Heart left ventricle (tissue), 16 donors: ENCODE measurements at places on chromosomes 3 and 15. TPM values are rescaled to one million over a fixed set of nuclear protein-coding genes. Genes with fewer than 3 reads are reported as not detected.
A peak's percentile ranks its signal among the peaks of the same experiment; 100 is the strongest.

GRCh38 chr3:183061391-183062172 is 37.7 kb downstream of the MCCC1 start:
- H3K27ac ChIP-seq = no peak overlapping the region
- H3K27me3 ChIP-seq = no peaks in the 10 kb centered on the region
- DNase-seq = no peak
- H3K36me3 ChIP-seq = no peaks in the 10 kb centered on the region
- H3K4me3 ChIP-seq = no peak overlapping the region
- no peaks in the 10 kb centered on the region for H3K4me1 ChIP-seq

DNA sequence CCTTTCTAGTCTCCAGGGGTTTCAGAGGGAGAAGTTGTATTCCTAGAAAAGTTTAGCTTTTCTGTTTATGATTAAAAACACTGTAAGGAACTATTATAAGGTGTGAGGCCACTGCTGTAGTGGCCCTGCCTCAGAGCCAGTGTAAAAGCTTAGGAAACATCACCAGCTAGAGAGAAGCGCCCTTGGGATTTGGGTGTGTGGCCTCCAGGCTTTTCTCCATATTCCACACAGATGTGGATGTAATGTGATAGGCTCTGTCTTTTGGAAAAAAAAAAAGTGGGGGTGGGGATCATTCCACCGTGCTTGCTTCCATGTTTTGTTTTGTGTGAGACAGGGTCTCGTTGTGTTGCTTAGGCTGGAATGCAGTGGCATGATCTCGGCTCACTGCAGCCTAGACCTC is 13.9 kb downstream of the SEC61A1 start:
- H3K27ac ChIP-seq = no peak overlapping the region
- no peaks in the 10 kb centered on the region for H3K4me1 ChIP-seq
- H3K4me3 ChIP-seq = no peak overlapping the region
- no peak for DNase-seq
- H3K36me3 ChIP-seq = peaks cover 67% of the 10 kb centered on the region
- no peaks in the 10 kb centered on the region for H3K27me3 ChIP-seq

DNA sequence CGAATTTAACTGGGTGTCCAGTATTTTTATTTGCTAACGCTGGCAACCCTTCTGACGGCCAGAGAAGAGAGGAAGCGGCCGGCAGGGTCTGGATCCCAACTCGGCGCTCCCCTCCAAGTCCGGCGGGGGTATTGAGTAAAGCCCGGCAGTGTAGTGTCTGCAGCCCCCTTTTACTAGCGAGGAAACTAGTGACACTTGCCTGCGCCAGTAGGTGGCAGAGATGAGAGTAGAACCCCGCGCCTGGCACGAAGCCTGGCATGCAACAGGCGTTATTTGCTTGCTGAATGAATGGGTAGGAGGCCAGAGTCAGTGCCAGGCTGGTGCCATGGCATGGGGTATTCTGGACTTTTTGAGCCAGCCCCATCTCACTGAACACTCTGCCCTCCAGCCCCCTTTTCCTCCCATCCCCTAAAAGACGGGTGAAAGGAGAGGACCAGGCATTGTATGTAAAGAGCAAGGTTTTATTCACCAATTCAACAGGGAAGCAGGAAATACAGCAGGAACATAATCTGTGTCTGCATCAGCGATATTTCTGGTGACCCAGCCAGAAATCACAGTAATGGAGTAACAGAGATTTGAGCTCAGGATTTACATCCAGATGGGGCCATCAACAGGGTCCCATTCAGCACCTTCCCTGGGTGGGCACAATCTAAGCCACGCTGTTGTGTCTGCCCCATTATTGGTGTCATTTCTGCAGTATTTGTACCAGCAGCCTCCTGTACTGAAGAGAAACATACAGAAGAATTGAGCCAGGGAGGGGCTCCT is 788 bp upstream of the WDR73 start:
- H3K36me3 ChIP-seq = peaks cover 30% of the 10 kb centered on the region
- H3K4me1 ChIP-seq = peaks cover 13% of the 10 kb centered on the region
- peak overlapping the region; percentile 89 for H3K4me3 ChIP-seq

DNA sequence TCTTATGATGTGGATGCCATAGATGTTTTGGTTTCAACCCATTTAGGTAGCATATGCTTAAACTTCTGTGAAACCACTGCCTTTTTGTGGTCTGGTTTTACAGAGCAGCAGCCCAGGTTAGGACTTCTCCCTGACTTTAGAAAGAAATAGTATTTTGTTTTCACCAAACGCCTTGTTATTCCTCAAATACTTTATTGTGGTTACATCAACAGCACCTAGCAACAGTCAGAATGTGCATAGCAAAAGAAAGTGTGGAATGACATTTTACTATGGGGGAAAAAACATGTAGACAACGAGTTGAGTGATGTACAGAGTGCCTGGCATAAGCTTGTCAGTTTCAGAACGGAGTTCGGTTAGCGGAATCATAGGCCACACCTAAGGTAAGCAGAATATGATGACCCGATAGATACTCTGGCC is 159.2 kb downstream of the TPRG1 start:
- no peaks in the 10 kb centered on the region for H3K36me3 ChIP-seq
- H3K27me3 ChIP-seq = no peaks in the 10 kb centered on the region
- no peak for DNase-seq
- H3K4me1 ChIP-seq = no peaks in the 10 kb centered on the region
- H3K27ac ChIP-seq = no peak overlapping the region

GRCh38 chr15:50119063-50120040 is at the start of gene ATP8B4:
Gene ATP8B4 (minus strand): TSS chr15:50119233. CDS start chr15:50106966, 12,267 bp downstream.
- no peak within 1 kb of the TSS for H3K27ac ChIP-seq
- no peaks in the 10 kb centered on the region for H3K27me3 ChIP-seq
- H3K4me1 ChIP-seq = no peaks in the 10 kb centered on the region
- no peaks in the 10 kb centered on the region for H3K36me3 ChIP-seq
- H3K4me3 ChIP-seq = no peak within 1 kb of the TSS
- DNase-seq = no peak

GRCh38 chr3:59456852-59457485 is 407.1 kb upstream of the CFAP20DC start:
- no peak overlapping the region for H3K4me3 ChIP-seq
- H3K27ac ChIP-seq = no peak overlapping the region
- H3K36me3 ChIP-seq = no peaks in the 10 kb centered on the region
- H3K4me1 ChIP-seq = no peaks in the 10 kb centered on the region
- no peak for DNase-seq
- no peaks in the 10 kb centered on the region for H3K27me3 ChIP-seq

GRCh38 chr3:60313951-60314461 is 937.2 kb downstream of the FHIT start:
- H3K27ac ChIP-seq = no peak overlapping the region
- no peak for DNase-seq
- H3K4me3 ChIP-seq = no peak overlapping the region
- no peaks in the 10 kb centered on the region for H3K4me1 ChIP-seq

DNA sequence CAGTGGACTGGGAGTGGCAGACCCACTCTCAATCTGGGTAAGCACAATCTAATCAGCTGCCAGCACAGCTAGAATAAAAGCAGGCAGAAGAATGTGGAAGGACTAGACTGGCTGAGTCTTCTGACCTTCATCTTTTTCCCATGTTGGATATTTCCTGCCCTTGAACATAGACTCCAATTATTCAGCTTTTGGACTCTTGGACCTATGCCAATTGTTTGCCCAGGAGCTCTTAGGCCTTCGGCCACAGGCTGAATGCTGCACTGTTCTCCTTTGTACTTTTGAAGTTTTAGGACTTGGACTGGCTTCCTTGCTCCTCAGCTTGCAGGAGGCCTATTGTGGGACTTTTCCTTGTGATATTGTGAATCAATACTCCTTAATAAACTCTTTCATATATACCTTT is 477.7 kb upstream of the ZNF385D start:
- no peaks in the 10 kb centered on the region for H3K36me3 ChIP-seq
- H3K4me1 ChIP-seq = no peaks in the 10 kb centered on the region
- H3K4me3 ChIP-seq = no peak overlapping the region

- no peaks in the 10 kb centered on the region for H3K4me1 ChIP-seq
- no peaks in the 10 kb centered on the region for H3K27me3 ChIP-seq
- no peak overlapping the region for H3K4me3 ChIP-seq
- no peak overlapping the region for H3K27ac ChIP-seq
Observed at GRCh38 chr15:82921939-82922338, 30.6 kb downstream of the HOMER2 start.

DNA sequence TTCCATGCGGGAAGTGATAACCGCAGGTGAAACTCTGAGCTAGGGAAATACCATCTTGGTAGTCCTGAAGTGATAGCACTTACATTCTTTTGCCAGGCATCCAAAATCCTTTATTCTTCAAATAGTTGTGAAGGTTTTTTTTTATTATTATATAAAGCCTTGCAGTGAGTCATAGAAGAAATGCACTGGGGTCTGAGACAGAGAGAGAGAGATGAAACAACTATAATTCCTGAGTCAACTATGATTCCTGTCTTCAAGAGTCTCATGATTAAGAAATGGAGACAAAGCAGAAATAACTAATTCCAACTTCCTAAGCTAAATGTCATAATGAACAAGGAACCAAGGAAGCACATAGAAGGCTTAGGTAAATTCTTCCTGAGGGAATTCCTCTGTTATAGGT is 495.6 kb downstream of the LPP start:
- no peaks in the 10 kb centered on the region for H3K27me3 ChIP-seq
- no peak overlapping the region for H3K27ac ChIP-seq
- peaks cover 27% of the 10 kb centered on the region for H3K4me1 ChIP-seq
- no peaks in the 10 kb centered on the region for H3K36me3 ChIP-seq
- no peak overlapping the region for H3K4me3 ChIP-seq

DNA sequence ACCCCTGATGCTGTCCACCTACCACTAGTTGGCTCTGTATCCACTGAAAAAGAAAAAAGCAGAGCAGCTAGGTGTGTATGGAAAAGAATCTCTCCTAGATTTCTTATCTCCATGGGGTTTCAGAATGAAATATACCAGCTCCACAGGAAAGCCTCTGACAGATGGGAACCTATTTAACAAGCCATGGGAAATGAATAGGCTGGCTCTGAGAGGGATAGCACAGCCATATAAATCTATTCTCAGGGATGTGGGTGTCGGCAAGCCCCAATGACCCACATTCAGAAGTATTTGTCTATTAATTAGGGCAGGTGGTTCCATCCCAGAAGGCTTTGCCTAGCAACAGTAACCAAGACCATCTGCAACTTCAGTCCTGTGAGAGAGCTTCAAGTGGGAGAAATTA is 694.1 kb downstream of the AGBL1 start:
- no peaks in the 10 kb centered on the region for H3K4me1 ChIP-seq
- H3K27ac ChIP-seq = no peak overlapping the region
- H3K27me3 ChIP-seq = no peaks in the 10 kb centered on the region
- DNase-seq = no peak
- H3K36me3 ChIP-seq = no peaks in the 10 kb centered on the region

- no peak overlapping the region for H3K27ac ChIP-seq
- peaks cover 6% of the 10 kb centered on the region for H3K4me1 ChIP-seq
- no peak for DNase-seq
- H3K27me3 ChIP-seq = no peaks in the 10 kb centered on the region
- H3K4me3 ChIP-seq = no peak overlapping the region
Observed at GRCh38 chr3:130783629-130784028, 37.0 kb upstream of the PIK3R4 start.

- H3K4me3 ChIP-seq = no peak overlapping the region
- H3K4me1 ChIP-seq = peaks cover 4% of the 10 kb centered on the region
- no peak overlapping the region for H3K27ac ChIP-seq
- H3K36me3 ChIP-seq = no peaks in the 10 kb centered on the region
- DNase-seq = no peak
- H3K27me3 ChIP-seq = no peaks in the 10 kb centered on the region
Observed at GRCh38 chr3:61901986-61902385, 340.6 kb downstream of the PTPRG start.

DNA sequence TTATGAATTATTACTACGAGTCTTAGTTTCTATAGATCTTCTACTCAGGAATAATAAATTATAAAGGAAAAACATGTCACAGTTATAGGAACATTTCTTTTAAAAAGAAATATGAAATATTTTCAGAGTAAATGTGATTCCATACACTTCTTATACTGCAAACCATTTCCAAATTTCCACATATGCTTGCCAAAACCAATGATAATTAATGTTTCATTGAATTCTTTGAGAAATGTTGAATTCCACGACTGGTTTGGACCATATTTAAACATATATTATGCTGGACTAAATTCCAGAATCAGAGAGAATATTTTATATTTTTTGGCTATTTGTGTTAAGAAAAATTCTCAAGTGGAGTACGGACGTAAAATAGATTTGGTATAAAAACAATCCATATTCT is 144.6 kb downstream of the EPHA3 start:
- H3K4me3 ChIP-seq = no peak overlapping the region
- no peak for DNase-seq
- no peaks in the 10 kb centered on the region for H3K4me1 ChIP-seq
- no peaks in the 10 kb centered on the region for H3K36me3 ChIP-seq
- no peaks in the 10 kb centered on the region for H3K27me3 ChIP-seq

DNA sequence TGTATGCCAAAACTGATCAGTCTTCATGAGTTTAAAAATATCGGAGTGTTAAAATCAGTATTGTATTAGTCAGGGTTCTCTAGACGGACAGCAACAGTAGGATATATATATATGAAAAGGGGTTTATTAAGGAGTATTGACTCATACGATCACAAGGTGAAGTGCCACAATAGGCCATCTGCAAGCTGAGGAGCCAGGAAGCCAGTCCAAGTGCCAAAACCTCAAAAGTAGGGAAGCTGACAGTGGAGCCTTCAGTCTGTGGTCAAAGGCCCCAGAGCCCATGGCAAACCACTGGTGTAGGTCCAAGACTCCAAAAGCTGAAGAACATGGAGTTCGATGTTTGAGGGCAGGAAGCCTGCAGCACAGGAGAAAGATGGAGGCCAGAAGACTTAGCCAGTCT is 391.0 kb upstream of the CADM2 start:
- no peaks in the 10 kb centered on the region for H3K36me3 ChIP-seq
- no peak overlapping the region for H3K27ac ChIP-seq
- H3K4me3 ChIP-seq = no peak overlapping the region
- DNase-seq = no peak

GRCh38 chr15:89486726-89487050 is 9.7 kb downstream of the RHCG start:
- H3K27me3 ChIP-seq = peaks cover 14% of the 10 kb centered on the region
- no peak overlapping the region for H3K4me3 ChIP-seq
- DNase-seq = no peak

- DNase-seq = no peak
- no peak overlapping the region for H3K4me3 ChIP-seq
- no peak overlapping the region for H3K27ac ChIP-seq
- H3K27me3 ChIP-seq = no peaks in the 10 kb centered on the region
Observed at GRCh38 chr3:120650311-120650710, 31.7 kb downstream of the HGD start.

- H3K27ac ChIP-seq = no peak overlapping the region
- H3K27me3 ChIP-seq = no peaks in the 10 kb centered on the region
- no peak for DNase-seq
- no peaks in the 10 kb centered on the region for H3K36me3 ChIP-seq
- no peak overlapping the region for H3K4me3 ChIP-seq
Observed at GRCh38 chr3:152480282-152480953, 211.7 kb downstream of the MBNL1 start.

- DNase-seq = no peak
- no peaks in the 10 kb centered on the region for H3K27me3 ChIP-seq
- H3K4me1 ChIP-seq = no peaks in the 10 kb centered on the region
- no peak overlapping the region for H3K4me3 ChIP-seq
Observed at GRCh38 chr3:162014284-162014683, 517.7 kb downstream of the OTOL1 start.

The LRRK1 gene
- total RNA-seq = 1.4 TPM

The ZNF501 gene
- 4.0 TPM for total RNA-seq

The RBPMS2 gene
- total RNA-seq = 228 TPM

The CASR gene
- total RNA-seq = not detected

The CKMT1A gene
- total RNA-seq = not detected

The GAP43 gene
- total RNA-seq = 1.7 TPM

The MESD gene
- total RNA-seq = 11.7 TPM

The GOLGA6L10 gene
- total RNA-seq = 0.42 TPM

The FETUB gene
- not detected for total RNA-seq

The GOLGA8S gene
- 0.12 TPM for total RNA-seq

The FOXL2 gene
- not detected for total RNA-seq

The GOLGA8G gene
- total RNA-seq = not detected

The RBP2 gene
- not detected for total RNA-seq

The CACNA2D2 gene
- 0.95 TPM for total RNA-seq
